Omental fat pad (tissue), 4 donors: ENCODE measurements at places on chromosomes 7 and 10. TPM values are rescaled to one million over a fixed set of nuclear protein-coding genes. Genes with fewer than 3 reads are reported as not detected.

GRCh38 chr7:150830937-150831336 lies 21.4 kb upstream of the AOC1 start:
- no peak for DNase-seq

GRCh38 chr7:139016931-139017511 lies 18.8 kb downstream of the ZC3HAV1L start:
- no peak for DNase-seq

The BEND7 gene
- total RNA-seq = 9.9 TPM

GRCh38 chr7:2782121-2782520 lies 62.0 kb downstream of the GNA12 start:
- DNase-seq = no peak

- DNase-seq = no peak
Observed at GRCh38 chr7:4083513-4083912, 598.6 kb upstream of the FOXK1 start.

DNA sequence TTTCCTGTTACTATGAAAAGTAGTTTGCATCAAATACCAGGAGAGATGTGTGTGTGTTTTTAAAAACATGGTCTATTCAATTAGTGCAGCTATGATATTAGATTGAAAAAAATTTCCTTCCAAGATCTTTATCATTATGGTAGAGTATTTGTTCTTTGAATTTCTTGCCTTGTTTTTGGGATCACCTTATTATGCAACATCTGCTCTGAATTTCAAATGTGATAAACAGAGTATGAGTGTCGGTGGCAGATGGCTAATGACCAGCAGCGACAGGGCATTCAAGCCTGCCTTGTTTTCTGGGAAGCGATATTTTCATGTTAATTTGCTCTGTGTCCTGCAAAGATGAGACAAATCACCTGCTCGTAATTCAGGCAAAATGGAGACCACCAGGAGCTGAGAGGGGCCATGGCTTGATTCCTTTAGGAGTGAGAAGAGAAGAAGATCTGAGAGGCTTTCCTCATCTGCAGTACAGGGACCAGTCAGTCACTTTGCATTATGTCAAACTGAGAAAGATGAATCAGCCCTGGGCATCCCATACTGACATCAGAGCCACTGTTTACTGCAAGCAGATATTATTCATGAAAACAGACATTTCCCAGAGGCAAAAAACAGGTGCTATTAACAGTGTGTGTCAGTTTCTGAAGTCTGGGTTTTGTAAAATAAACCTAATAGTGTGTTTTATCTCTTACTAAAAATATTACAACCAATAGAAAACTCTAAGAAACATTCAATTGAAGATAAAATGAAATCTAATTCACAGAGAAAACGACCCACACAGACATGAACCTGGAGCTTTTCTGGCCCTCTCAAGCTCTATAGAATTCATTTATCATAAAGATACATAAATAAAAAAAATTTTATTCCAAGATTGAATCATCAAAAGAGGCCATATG lies 67.6 kb downstream of the CDK6 start:
- DNase-seq = no peak

GRCh38 chr7:117320523-117320922 lies 2.3 kb downstream of the WNT2 start:
- no peak for DNase-seq

The RPEL1 gene
- not detected for total RNA-seq

GRCh38 chr7:34327681-34328080 lies 330.3 kb upstream of the NPSR1 start:
- DNase-seq = no peak

The PLEKHA1 gene
- total RNA-seq = 27.0 TPM

The CALCR gene
- total RNA-seq = not detected

DNA sequence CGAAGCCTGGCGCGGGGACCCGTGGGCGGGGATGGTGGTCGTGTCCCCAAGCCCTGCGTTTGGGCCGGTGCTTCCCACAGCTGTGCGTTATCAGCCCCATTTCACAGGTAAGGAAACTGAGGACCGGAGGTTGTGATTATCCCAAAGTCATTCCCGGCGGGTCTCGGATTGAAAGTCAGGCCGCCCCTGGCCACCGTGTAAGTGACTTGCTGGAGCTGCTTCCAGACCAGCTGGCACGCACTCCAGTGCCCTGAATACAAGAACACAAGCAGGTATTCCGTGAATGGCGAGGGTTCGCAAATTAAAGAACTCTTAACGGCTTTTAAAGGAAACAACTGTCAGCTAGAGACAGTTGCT lies 675 bp upstream of the ATE1 start:
- DNase-seq = no peak

DNA sequence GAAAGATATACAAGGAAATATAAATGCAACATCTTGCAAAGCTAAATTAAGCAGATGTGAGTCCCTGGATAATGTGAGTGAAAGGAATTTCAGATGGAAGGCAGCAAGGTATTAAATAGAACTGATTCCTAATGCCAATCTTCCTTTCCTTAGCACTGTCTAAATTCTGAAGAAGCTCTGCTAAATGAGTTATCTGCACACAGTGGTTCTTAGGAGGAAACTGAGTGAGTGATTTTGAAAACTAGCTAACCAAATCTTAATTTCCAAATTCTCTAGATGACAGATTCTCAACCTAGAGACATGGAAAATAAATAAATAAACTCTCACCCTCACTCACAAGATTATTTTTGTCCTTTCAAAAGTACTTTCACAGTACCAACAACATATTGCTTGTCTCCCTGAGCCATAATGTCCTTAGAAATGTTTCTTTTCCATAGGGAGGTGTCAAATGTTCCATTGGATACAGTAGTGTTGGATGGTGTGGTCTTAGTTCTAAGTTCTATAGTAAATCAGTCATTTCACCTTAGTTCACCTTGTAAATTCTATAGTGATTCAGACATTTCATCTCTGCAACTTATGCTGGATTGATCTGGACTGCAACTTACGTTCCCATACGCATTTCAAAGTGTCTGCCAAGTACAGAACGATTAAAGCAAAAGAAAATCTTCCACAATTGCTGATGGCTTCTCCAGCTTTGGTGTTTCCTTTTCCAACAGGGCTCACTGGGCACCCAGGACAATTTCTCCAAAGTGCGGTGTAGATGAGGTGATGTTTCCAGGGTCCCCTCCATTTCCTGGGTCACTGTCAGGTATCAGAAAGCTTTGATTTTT lies 145.4 kb upstream of the FAM171A1 start:
- no peak for DNase-seq

DNA sequence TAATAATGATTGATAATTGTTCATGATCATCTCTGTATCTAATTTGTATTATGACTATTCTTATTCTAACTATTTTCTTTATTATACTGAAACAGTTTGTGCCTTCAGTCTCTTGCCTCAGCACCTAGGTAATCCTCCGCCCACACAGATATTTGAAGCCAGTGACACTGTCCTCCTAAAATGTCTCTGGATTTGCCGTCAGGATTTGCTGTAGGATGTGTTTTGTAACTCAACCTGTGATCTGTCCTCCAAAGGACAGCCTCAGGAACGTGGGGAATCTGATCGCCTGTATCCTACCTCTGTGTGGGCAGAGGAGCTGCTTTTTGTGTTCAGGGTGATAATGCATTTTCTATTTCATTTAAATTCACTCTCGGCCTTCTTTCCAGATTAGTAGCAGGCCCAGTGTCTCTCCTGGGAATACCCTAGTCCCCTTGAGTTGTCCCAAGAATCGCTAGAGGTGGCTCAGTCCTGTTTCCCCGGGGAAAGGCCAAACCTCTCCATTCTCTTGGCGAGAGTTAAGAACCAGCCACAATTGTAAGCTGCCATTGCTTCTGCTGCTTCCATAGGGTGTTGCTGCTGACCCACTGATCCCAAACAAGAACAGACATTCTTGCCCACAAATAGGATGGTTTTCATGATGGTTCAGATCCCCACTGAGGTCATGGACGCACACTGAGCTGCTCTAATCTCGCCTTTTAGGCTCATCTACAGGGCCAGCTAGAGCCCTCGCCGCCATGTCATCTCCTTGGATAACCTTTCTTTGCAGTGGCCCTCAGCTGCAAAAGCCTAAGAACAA lies 136.2 kb upstream of the KCNMA1 start:
- DNase-seq = no peak

The RAPGEF5 gene
- total RNA-seq = 163 TPM

GRCh38 chr7:40077849-40078248 lies 56.6 kb downstream of the MPLKIP start:
- no peak for DNase-seq

DNA sequence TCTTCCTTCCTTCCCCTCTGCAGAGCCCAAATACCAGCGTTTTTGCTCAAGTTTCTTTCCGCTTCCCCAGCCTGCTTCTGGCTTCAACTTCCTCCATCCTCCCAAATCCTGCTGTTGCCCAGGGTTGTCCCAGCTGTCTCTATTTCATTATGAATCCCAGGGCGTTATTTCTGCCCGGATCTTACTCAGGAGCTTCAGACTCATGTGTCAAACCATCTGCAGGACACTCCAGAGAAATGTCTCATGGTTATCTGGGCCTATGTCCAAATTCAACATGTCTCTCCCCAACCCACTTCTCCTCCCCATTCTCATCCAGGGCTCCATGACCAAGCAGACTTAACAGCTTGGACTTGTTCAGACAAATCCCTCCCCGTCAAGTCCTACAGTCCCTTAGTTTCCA lies 15.6 kb downstream of the ARHGAP22 start:
- no peak for DNase-seq

DNA sequence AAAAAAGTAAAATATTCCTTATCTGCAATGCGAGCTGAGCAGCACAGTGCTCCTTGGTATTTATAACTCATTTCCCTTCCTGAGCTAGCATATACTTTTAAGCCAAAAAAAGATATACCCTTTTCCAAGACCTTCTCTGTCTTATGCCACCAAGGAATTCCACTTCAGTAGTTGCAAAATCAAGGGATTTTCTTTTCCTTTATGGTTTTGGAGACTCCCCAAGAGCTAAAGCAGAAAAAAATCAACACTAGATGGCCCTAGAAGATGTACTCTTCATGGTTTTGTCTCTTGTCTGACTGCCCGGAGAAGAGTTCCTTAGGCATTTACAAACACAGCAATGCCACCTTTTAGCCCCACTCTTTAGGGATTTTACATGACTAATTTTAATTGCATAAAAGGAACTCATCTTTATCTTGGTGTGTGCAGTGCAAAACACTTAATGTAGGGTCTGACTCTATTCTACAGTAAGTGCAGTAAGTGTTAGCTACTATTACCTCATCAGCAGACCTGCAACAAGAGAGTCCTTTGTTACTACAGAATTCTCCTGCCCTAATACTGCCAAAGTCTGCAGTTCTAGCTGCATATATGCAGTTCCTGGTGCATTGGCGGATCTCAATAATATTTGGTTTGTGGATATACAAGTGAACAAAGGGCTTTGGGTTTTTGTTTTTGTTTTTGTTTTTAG lies 443.3 kb downstream of the GFRA1 start:
- DNase-seq = no peak

The SPDYE18 gene
- total RNA-seq = not detected

The OLAH gene
- 4.0 TPM for total RNA-seq

The PRKAG2 gene
- 31.6 TPM for total RNA-seq

DNA sequence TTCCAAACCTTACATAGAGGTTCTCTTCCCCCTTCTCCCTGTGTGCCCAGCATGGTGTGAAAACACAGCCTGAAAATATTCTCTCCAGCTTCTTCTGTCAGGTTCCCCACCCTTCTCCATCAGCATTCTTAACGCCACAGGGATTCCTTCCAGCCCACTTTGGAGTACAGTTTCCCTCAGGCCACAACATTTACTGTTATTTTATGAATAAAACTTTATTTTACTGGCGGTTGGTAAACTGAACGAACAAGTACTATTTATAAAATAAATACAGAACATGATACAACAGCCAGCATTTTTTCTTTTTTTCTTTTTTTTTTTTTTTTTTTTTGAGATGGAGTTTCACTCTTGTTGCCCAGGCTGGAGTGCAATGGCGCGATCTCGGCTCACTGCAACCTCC lies 31.6 kb upstream of the GPNMB start:
- DNase-seq = no peak

The CCL24 gene
- total RNA-seq = not detected

DNA sequence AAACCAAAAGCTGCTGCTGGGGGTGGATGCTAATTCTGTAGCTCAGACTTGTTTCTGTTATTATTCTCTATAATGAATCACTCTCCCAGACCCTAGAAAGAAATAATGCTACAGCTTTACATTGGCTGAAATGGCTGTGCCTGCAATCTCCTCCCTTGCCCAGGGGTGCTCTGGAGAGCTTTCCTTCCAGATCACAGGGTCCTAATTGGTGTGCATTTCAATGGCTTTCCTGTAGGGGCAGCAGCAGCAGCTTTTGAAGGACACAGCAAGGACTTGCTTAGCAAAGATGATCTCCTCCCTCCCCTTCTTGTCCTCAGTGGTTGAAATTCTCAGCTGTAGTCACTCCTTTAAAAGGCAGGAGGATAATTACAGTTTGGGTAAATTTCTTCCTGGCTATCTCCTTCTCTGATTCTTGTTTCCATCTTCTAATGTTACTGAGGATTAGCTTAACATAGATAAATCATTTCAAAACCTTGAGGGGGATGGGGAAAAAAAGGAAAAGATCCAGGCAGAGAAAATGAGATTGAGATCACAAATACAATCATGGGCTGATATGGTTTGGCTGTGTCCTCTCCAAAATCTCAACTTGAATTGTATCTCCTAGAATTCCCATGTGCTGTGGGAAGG lies 120.2 kb upstream of the CTTNBP2 start:
- no peak for DNase-seq

DNA sequence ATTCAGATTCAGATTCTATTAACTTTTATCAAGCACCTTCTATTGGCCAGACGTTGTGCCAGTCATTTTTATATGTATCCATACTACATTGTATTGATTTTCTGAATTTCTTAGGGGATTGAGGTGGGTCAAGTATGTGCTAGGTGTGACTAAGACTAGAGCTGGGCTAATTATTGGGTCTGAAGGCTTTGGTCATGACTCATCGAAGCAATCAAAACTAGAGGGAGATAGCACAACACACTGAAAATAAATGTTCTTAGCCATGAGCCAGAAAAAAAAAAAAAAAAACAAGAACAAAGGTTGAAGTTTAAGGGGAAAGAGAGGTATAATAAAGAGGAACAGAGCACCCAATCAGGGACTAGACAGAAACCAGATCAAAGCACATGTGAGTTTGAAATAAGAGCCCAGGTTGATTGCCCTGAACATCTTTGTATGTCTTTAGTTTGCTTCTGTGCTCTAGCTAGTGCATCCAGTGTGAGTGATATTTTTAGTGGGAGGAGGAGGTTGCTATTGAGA lies 171.6 kb upstream of the FOXP2 start:
- no peak for DNase-seq

GRCh38 chr7:132078891-132079735 lies 497.2 kb downstream of the PLXNA4 start:
- DNase-seq = no peak

The LRIT1 gene
- not detected for total RNA-seq

DNA sequence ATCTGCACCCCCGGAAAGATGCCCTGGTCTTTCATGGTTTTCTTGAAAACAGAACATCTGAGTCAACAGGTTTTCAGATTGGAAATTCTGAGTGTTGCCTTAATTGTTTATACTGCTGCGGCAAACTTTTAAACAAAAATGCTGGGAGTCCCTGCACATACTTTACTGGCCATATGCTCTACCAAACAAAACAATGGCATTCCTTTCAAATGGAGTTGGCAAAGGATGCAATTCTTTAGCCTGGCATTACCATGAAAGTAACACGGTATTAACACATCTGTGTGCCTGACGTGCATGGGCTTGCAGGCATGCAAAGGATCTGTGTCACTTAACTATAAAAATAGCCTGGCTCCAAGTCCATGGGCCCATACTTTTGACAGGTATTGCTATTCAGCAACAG lies 4.2 kb downstream of the INHBA start:
- DNase-seq = no peak

The NFE2L3 gene
- total RNA-seq = 5.8 TPM

- DNase-seq = no peak
Observed at GRCh38 chr10:126420567-126421300, 32.5 kb upstream of the ADAM12 start.

The PLXNA4 gene
- 31.4 TPM for total RNA-seq
